Activated T-cell treated with anti-CD3 and anti-CD28 coated beads, Interleukin-2, amount 50 U/mL, for 24 hours (primary cell): ENCODE measurements at places on chromosomes 2 and 18.
A peak's percentile ranks its signal among the peaks of the same experiment; 100 is the strongest.

- no peak for DNase-seq
Observed at GRCh38 chr18:48623468-48624235, 84.8 kb downstream of the CTIF start.

- no peak for DNase-seq
Observed at GRCh38 chr2:18855027-18855426, 265.7 kb upstream of the NT5C1B start.

DNA sequence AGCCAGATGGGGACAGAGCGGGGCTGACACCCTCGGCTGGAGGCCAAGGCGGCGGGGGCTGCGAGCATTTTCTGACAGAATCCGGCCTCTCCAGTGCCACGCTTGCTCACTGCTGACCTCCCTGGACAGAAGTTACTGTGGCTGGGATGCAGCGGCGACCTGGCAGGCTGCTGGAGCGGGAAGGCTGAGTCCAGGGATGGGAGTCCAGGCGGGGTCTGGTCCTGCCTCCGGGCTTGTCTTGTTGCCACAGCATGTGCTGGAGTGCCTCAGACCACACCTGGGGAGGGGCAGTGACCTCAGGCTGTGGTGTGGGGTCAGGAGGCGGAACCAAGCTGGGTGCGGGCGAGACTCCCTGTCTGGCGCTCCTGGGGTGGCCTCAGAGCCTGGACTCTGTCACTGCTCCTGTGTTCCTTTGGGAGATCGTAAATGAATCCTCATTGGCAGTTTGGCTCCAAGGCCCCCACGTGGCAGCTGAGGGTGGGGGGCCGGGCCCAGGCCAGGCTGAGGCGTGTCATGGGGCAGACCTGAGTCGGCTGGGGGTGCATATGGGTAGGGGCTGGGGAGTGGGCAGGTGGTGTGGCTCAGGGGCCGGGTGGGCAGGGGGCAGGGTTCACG lies 5.5 kb downstream of the BOK start:
- no peak for DNase-seq

DNA sequence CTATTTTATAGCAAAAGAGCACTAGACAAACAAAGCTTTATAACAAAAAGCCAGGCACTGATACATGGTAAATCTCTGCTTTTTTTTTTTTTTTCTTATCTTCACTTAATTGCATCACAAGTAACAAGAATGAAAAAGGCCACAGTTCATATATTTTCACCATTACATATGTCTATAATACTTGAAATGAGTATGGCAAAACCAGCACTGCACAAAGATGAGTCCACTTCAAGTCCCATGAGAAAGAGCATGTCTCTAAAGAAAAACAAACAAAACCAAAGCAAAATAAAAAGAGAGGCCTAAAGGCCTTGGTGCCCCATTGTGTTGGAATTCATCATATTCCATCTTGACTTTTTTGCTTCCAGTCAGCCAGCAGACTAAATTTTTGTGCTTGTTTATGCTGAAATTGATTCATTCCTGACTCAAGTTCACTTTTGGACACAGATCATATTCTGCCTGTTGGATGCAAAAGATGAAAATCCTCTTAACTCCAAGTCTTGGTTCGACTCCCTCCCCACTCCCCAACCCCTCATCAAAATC lies 264.9 kb upstream of the CCDC68 start:
- DNase-seq, result no peak

- DNase-seq, result no peak
Observed at GRCh38 chr18:58776084-58776483, 88.6 kb upstream of the ZNF532 start.

DNA sequence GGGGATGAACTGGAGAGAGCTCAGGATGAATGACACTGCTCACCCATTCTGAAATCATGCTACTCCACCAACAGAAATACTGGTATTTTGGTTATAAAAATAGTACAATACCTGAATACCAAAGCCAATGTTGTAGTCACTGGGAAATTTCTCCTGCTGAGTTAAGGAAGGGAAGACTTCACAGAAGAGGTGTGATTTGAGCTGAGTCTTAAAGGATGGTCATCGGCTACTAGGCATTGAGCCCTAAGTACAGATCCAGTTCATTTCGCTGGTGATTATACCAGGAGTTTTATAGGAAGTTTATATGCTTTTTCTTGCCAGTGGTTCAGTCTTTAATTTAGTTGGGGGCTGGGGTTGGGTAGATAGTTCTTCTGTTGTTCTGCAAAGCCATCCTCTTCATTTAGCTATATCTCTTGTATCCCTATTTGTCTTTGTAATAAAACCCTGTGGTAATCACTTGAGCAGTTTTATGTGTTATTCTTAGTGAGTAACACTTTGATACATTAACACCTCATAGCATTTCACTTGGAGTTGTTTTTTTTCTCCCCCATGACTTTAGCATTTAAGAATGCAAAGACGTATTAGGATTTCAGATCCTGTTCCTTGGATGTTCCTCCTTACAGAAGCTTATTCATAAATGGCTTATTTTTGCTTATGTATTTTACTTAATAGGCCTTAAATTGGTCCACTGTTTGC lies 239.9 kb upstream of the FOSL2 start:
- no peak for DNase-seq

DNA sequence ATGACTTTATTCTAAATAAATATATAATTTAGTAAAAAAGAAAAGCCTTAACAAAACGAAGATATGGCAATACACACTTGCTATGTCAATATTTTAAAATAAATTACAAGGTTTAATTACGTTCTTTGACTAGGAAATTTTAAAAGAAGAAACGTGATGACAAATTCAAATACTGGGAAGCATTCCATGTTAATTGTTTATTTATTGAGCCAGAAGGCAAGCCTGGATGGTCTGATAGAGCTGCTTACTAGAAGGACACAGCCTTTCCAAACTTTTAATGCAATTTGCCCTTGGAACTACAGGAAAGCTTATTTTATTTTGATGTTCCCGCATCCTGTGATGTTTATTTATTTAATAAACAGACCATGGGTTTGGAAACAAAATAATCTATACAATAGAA lies 33.4 kb upstream of the DSEL start:
- DNase-seq, result no peak

DNA sequence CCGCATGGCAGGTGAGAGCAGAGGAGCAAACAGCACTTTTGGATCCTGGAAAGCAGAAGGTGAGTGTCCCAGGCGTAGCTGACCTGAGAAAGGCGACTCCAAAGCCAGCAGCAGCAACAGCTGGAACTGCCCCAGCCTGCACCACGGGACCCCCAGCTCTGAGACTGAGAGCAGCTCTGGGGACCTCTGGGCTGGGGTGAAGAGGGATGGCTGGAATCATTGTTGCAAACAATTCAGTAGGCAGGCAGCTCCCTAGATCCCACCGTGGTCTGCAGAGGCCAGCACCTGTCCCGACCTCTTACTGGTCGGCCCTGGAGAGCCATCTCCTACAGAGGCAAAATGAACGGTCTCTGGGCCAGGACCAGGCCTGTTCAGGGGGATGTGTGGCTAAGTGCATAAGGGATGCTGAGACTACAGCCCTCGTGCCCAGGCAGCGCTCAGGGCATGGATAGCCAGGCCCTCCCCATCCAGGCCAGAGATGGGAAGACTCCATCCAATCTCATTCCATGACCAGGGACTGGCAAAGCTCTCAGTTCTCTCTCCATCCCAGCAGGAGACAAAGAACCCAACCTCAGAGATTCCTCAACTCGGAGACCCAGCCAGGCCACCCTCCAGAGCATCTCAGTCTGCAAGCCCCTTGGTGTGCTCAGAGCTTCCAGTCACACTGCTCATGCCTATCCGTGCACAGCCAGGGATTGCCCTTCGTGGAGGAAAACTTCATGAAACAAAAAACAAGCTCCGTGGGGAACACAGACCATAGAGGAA lies 38.2 kb upstream of the ALPP start:
- DNase-seq, result peak; percentile 26

DNA sequence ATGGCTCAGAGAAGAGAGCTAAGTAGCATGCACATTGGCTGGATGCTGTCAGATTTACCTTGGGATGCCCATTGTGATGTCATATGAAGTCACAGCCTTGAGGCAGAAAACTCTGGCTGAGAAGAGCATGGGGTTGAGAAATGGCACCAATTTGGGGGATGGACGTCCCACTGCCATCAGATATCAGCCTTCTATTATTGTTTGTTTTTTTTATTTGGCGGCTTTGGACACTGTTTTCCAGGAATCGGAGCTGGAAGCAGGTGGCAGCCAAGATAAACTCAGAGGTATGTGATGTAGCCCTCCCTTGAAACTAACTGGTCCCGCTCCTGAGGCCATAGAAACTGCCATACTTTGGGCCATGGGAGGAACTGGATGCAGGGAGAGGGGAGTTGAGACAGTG lies 40.6 kb downstream of the GCKR start:
- DNase-seq, result no peak

DNA sequence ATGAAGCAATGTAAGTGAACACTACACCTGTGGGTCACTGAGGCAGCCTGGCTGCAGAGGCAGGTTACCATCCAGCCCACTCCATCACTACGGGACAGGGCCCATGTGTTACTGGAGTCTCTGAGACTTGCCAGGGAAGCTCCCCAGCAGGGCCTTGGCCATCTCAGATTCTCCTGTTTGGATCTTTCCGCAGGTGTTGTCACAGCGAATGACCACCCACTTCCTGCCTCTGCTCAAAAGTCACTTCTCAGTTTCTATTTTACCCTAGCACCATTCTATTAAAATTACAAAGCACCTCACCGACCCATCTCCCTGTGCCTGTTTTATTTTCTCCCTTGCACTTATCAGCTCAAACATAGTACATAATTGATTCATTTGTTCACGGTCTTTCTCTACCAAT lies 34.5 kb upstream of the L3MBTL4 start:
- DNase-seq, result no peak

DNA sequence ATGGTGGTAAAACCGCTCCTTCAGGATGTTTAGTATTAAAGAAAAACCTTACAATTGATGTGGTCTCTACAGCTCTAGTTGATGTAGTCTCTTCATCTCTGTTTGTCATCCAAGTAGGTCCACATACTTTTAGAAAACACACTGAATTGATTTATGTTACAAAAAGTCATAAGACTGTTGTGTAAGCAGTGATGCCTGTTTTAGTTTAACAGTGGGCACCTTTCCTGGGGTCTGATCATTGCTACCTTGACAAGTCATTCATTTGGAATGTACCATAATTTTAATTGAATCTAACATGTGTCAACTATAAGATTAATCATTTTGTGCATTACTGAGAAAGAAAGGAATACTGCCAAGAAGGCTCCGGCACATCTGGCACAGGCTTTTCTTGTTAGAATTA lies 34.3 kb downstream of the GIGYF2 start:
- no peak for DNase-seq

DNA sequence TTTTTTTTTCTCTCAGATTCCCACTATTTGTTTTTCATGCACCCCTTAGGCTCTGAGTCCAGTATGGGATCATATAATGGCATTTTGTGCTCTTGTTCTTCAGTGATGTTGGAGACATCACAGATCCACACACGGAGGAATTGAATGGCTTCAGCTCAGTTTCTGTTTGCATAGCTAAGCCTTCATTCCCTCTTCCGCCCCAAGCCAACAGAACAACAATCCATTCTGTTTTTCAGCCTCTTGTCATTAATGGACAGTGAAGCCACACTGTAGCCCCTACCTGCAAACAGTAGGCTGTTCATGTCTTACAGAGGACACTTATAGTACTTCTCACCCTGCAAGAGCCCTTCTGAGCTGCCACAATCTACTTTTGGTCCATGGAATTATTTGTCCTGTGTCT lies 64.0 kb upstream of the ZSWIM2 start:
- DNase-seq, result no peak

GRCh38 chr2:210422366-210422765 lies 54.2 kb downstream of the LANCL1 start:
- DNase-seq, result no peak

GRCh38 chr2:234051374-234052070 lies 1.0 kb downstream of the SPP2 start:
- no peak for DNase-seq

- no peak for DNase-seq
Observed at GRCh38 chr2:187003038-187003554, 154.1 kb upstream of the ZSWIM2 start.

DNA sequence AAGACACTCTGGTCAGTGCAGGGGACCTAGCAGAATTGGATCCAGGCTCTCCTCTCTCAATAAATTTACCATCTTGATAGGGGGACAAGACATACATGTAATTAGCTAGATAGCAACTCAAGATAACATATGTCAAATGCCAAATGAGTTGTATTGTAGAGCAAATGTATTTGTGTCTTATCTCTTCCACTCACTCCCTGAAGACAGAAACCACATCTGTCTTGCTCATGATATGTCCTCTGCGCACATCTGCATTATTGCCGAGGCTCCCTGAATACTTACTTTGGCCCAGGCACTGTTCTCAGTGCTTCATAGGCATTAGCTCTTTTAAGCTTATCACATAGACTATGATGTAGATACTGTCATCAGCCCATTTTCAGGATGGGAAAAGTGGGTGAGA lies 122.9 kb upstream of the GATA6 start:
- DNase-seq, result no peak

DNA sequence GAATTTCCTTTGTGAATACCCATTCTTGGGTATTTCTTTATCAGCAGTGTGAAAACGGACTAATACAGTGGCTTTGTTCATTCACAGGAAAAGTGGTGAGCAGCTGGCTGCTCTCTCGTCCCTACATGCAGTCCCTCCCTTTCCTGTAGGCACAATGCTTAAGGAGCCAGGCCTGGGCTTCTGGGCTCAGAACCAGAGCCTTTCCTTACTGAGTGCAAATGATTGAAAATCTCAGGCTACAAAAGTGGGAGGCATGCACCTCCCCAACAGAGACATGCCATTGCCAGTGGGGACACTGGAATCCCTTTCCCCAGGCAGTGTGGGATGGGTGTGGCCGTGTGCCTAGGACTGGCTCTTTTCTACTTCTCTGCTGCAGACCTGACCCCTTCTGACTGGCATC lies 61.3 kb downstream of the MCFD2 start:
- no peak for DNase-seq

- DNase-seq, result no peak
Observed at GRCh38 chr18:68448736-68449135, 266.2 kb downstream of the TMX3 start.

DNA sequence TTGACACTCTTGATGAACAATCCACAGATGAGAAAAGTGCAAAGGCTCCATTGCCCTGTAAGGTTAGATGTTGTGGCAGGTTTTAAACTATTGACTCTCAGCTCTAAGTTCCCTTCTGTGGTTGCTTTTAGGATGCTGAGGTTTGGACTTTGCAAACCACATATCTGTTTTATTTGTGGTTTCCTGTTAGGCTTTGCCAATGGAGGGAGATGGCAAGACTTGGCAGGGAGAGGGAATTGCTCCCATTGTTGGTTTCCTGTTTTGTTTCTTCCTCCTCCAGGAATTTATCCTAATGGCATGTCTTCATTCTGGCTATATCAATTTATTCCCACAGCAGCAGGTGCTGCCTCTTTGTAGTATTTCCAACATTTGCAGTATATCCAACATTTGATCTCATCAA lies 772.3 kb downstream of the LRRTM4 start:
- DNase-seq, result no peak

DNA sequence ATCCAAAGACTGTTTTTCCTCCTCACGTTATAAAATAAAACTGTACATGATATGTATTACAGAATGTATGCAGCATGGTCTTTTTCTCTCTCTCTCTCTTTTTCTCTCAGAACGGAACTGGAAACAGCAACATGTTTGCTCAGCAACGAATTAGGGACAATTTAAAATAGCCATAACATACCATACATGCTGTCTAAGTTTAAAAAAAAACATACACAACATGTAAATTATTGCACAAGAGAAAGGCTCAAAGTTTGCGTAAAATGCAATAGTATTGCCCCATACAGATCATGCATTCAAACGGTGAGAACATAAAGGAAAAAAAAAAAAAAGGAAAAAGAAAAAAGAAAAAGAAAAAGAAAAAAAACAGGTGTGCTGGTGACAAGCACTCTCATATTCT lies 93.6 kb downstream of the BCL11A start:
- no peak for DNase-seq
